ENCODE measurements at places on chromosomes 2 and 18. TPM values are rescaled to one million over a fixed set of nuclear protein-coding genes. Genes with fewer than 3 reads are reported as not detected.

Gene CROCC2
- 0.10 TPM for total RNA-seq

Gene CNRIP1
- total RNA-seq = 5.8 TPM

Gene MYO7B
- 17.6 TPM for total RNA-seq

DNA sequence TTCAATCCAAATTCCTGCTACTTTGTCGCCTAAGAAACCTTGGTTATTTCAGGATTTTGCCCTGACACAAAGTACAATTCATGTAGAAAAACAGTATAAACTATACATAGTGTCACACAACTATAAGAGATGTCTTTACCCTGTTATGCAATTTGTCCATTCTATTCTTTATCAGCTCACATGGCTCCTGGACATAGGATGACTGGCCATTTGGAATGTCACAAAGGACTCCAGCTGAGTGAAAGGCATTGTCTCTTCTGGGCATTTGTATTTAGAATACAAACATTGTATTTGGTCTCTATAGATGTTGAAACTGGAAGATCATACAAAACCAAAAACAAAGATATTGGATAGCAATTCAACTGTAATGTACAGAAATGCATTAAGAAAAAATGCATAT lies 944.6 kb upstream of the LRRTM1 start:
- DNase-seq = no peak

DNA sequence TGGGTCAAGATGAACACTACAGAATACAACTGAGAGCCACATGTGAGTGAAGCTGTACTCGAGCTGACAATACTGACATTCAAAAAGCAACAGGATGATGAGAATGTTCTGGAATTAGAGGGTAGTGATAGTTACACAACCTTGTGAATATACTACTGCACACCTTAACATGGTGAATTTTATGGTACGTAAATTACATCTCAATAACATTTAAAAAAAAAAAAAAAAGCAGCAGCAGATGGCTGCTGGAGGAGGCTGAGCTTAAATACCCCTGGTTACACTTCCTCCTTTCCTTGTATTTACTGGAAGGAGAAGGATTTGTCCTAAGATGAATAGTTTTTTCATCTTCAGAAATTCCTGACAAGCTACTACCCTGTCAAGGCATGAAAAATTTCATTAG lies 45.5 kb upstream of the CYP1B1 start:
- DNase-seq = no peak

DNA sequence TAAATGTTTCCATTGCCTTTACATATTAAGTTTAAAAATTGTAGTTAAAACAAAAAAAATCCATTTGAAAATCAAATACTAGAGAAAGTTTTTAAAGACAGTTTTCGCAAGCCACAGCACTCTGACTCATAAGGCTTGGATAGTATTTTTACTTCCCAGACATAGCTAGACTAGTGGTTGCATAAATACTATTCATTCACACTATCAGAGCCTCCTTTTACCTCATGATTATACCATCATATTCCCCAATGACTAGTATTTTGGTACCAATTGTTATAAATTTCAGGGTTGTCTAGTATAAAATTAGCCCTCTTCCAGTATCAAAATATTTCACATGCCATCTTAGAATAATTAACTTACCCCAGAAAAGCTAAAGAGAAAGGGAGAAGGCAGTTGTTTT lies 393.5 kb downstream of the ERBB4 start:
- DNase-seq = no peak

DNA sequence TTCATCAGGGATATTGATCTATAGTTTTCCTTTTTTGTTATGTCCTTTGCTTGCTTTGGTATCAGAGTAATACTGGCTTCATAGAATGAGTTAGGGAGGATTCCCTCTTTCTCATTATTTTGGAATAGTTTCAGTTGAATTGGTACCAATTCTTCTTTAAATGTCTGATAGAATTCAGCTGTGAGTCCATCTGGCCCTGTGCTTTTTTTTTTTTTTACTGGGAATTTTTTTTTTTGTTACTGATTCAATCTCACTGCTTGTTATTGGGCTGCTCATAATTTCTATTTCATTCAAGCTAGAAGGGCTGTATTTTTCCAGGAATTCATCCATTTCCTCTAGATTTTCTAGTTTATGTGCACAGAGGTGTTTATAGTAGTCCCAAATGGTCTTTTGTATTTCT lies 103.9 kb downstream of the RND3 start:
- no peak for DNase-seq

- DNase-seq = no peak
Measured at GRCh38 chr2:161708350-161708975, 84.2 kb downstream of the SLC4A10 start.

- no peak for DNase-seq
Measured at GRCh38 chr2:218362606-218363005, 5.9 kb downstream of the CATIP start.

DNA sequence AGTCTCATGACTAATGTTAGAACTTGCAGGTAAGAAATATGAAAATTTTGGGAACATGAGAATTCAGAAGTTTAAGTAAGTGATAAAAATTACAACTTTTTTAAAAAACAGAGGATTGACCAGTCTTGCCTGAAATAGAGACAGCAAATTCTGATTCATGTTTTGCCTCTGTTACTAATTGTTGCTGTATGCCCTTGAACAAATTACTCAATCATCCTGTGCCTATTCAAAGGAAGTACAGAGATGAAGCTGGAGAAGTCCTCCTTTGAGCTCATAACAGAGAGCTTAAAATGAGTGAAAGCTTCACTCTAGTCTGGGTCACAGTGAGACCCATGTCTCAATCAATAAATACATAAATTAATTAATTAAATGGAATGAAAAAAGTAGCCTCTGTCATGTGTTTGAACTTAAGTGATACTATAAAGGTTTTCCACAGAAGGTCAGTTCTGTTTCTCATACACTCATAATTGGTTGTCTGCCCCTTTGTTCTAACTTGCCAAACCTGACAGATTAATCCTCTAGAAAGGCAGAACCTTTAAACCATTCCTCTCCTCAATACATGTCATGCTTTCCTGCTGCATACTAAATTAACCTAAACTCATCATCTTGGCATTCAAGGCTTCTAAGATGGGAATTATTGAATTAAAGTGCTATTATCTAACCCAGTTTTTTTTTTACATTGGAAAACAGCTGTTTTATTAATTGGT lies 374.6 kb upstream of the LRATD1 start:
- no peak for DNase-seq

GRCh38 chr2:38788306-38788705 lies 10.3 kb downstream of the GEMIN6 start:
- DNase-seq = no peak

- no peak for DNase-seq
Measured at GRCh38 chr2:114472246-114472645, 29.8 kb downstream of the DPP10 start.
